NK-92 treated with Interleukin-12 subunit alpha and Interleukin-12 subunit beta, amount 100 ng/mL, for 24 hours (cell line): ENCODE measurements at places on chromosomes 5 and 9.

GRCh38 chr5:10307206-10308148, at the start of gene CMBL:
Gene CMBL, minus strand, starts transcription at chr5:10307902. Its CDS starts 17,140 bp downstream, at chr5:10290762.
- DNase-seq = no peak

GRCh38 chr5:56169281-56169680, 63.8 kb downstream of the ANKRD55 start:
- no peak for DNase-seq

- no peak for DNase-seq
Measured at GRCh38 chr9:129544761-129545160, 76.1 kb downstream of the C9orf50 start.

- DNase-seq = no peak
Measured at GRCh38 chr5:115267617-115268016, 4.9 kb upstream of the PGGT1B start.

DNA sequence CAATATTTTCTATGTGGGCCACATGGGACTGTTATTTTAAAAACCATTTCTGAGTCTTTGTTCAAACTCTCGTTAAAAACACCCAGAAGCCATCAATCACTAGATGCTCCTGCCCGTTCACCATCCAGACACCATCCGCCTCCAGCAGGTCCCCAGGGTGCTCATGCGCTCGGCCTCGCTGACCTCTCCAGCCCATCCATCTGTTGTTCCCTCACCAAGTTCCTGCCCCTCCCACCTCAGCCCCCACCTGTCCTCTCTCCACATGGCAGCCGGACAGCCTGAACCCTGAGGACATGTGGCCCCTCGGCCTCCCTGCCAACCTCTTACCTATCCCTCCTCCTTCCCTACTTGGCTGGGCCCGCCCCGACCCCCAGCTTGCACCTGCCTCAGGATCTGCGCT, 31.6 kb downstream of the NSUN2 start:
- no peak for DNase-seq

DNA sequence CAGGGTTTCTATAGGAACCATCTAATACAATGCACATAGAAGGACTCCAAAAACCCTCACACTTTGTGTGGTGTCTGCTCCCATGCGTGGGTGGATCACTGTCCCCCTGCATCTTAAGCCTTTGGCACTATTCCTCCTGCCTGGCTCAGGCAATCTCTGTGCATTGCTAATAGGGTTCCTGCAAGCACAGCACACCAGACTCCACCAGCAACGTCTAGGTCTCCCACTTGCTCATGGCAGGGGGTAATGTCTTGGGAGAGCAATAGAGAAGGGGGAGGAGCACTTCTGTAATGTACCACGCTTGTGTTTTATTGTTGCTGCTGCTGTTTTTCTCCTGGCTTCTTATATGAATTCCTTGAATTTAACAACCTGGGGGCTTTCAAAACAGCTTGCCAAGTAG, 182.6 kb upstream of the GLRA1 start:
- no peak for DNase-seq

DNA sequence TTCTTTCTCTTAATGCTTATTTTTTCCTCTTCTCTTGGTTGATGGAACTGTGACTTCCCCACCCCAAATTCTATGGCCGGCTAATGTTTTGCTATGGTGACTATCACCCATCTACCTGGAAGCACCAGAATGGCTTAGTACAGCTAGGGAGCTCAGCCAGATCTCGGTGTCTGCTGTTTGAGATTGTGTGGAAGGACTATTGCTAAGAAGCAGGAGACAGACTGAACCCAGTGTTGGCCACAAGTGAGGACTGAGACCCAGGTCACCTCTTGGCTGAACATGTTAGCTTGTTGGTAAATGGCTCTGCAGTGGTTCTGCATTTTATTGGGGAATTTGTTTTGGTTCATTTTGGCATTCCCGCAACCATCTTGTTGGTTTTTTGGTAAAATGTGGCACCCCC, 2.7 kb downstream of the PRRC2B start:
- no peak for DNase-seq

- DNase-seq = no peak
Measured at GRCh38 chr5:169063316-169063953, 237.5 kb downstream of the SLIT3 start.

DNA sequence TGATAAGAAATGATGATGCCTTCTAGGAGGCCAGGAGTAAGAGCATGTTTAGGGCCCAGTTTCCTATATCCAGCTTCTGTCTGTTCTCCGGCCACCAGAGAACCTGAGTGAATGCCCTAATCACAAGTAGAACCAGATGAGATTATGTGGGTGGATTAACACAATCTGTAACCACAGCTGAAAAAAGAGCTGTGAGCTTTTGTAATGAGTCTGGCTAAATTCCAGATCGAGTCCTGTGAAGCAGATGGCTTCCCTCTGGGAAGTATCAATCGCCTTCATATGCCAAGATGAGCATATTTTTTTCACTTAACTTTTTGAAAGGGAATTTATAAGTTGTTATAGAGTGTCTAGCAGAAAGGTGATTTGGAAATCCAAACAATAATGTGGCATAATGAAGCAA, 99.8 kb downstream of the NNT start:
- DNase-seq = no peak

GRCh38 chr9:134606951-134607731, 34.5 kb upstream of the COL5A1 start:
- no peak for DNase-seq

DNA sequence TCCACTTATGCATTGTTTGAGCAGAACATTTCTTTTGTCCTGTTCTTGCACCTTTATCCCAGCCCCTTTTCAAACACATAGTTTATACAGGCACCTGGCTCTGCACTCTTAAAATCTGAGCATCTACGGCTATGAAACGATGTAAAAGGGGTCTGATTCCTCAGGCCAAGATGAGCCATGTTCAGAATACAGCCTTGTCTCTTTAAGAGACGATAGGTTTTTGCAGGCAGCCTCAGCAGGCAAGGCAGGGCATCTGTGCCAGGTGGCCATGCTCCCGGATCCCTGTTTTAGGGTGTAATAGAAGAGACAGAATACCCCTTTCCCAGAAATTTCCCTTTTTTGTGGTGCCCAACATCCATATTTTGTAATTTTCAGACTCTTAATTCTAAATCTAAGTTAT, 89.1 kb upstream of the NFIB start:
- no peak for DNase-seq

DNA sequence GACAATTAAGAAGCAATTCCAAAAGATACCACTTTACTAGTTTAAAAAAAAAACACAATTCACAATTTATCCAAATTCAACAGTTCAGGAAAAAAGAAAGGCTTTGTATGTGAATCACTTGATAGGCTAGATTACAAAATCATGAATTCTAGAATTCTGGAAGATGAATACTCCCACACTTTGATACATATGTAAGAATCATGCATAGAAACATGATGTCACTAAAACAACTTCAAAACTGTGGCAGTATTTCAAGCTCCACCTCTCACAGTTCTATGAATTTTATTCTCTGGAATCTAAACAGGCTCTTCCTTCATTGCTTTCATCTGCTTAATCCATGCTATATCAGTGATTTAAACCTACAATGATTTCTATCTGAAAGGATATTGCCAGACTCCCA, 51.0 kb downstream of the GNAQ start:
- no peak for DNase-seq

DNA sequence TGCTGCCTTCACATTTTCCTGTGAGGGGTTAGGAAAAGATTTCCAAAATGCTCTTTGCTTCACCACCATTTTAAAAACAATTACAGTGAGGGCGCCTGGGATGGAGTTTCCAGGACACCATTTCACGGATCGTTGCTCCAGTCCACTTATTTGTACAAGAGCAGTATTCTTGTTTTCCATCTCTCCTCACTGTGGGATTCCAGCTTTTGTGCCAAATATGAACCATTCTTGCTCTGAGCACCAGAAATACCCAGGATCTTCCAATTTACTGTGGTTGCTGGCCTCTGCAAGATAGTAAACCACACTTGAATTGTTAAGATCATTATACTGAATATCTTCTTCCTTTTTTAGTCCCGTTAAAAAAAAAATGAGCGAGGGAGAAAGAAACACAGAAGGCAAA, 899.5 kb downstream of the TLE1 start:
- DNase-seq = no peak

DNA sequence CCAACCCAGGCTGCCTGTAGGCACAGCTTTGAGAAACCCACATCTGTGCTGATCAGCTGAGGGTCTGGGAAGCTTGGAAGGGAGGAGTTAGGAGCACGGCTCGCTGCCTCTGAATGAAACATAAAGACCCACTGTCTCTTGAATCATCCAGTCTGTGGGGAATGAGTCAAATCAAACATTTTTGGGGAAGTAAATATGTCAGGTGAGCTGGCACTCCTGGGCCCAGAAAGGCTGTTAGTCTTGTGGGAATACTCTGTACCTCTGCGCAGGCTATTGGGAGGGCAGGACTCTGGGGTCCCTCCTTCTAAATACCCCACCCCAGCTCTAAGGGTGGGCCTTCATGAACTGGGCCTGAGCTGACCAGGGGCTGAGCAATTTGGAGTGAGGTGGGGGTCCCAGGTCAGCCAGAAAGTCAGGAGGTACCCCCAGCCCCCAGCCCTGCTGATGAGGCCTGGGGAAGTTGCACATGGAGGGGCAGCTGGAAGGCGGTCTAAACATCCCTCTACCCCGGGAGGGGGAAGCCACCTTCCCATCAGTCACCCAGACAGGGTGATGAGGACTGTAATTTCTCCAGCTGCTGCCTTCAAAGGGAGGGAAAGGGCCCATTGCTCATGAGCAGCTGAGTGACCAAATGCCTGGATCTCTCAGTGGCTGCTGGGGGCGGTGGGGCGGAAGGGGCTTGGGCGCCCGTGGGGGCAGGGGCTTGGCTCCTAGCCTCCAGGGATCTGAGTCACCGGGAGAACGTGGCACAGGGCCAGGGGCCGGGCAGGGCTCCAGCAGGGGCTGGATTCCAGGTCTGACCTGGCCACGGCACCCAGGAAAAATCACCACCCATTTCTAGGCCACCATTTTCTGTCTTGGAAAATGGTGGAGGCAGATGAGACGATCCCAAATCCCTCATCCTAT, 10.8 kb downstream of the FIBCD1 start:
- no peak for DNase-seq
